NCI-H1092 (cell line): ENCODE measurements at places on chromosomes 2 and 18.

DNA sequence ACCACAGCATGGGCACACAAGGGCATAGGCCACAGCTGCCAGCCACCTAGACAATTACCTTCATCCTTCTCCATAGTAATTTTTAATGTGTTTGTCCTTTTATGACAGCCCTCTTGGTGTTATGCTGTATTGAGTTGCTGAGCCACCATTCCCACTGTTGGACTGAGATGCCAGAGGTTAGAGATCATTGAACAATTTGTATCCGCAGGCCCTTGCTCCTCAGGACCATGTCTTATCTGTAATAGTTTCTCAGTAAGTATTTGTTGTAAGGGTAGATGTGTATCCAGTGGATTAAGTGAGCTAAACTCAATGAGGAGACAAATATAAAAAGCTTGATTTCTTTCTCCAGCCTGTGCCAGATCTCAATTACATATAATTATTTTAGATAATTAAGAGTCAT lies 832.8 kb upstream of the ID2 start:
- DNase-seq: no peak

- no peak for DNase-seq
These were observed 300.6 kb upstream of the SALL3 start for GRCh38 chr18:78679031-78679430.

GRCh38 chr2:117917223-117917917 lies 96.5 kb downstream of the CCDC93 start:
- DNase-seq: no peak

GRCh38 chr2:67650291-67651133 lies 253.4 kb downstream of the ETAA1 start:
- DNase-seq: no peak

DNA sequence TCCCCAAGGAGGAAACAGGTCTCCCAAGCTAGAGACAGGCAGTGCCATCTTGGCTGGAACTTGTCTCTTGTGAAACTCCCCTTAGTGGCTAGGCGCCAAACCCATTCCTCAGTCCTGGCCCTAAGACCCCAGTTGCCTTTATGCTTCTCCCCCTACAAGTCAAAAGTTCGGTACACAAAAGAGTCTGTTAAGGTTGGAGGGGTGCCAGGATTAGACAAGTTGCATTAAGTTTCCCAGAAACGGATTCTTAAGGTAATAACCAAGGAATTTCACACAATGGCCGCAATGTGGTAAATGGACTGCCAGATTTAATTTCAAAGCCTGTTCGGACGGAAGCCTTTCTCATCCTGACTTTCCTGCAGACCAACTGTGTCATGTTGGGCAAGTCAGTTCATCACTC lies 80.7 kb downstream of the CCBE1 start:
- no peak for DNase-seq

- DNase-seq: no peak
These were observed 68.1 kb upstream of the CTAGE1 start for GRCh38 chr18:22485808-22486244.
